ENCODE measurements at places on chromosomes 1 and 21.

- no peak for DNase-seq
Observed at GRCh38 chr1:203934027-203934426, 72.6 kb downstream of the SNRPE start.

- DNase-seq, result no peak
Observed at GRCh38 chr1:15156807-15157380, 3.3 kb downstream of the TMEM51 start.

DNA sequence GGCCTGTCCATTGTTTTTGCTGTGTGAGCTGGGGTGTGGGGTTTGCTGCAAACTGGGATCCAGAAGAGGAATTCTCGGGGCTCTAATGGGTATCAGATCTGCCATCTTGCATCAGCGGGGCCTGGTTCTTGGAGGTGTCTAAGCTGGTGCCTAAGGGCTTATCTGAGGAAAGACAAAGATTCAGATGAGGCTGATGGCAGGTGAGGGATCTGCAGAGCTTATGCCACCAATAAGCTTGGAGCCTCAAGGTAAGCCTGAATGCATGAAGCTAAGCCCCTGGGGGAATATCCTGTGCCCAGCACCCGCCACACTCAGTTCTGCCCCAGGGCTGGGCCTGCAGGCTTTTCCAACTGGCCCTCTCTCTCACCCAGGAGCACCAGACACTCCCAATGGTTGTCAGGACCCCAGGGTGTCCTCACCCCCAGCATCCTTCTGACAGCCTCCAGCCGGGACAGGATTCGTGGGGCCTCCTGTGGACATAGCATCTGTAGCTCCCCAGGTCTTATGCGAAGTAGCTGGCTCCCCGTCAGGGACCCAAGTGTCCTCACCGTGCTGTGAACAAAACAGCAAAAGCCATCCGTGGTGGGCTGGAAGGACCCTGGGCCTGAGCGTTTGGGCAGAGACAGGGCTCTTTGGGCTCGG, 9.5 kb upstream of the GSTM3 start:
- no peak for DNase-seq

DNA sequence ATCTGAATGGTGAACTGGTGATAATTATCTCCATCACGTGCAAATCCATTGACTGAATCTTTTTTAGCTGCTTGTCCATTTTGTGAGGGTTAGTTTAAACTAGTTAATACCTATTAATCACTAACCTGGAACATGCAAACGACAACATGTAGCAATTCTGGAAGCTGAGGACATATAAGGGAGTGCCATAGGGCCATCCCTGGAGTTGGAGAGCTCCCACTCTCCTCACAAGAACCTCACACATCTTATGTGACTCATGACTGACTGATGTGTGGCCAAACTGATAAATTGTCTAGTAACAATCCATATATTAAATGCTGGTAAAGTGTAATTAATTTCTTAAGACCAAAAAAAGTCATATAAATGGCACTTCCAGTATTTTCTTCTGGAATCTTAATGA, 62.9 kb upstream of the HOOK1 start:
- DNase-seq, result no peak

GRCh38 chr1:9723068-9723805, 71.7 kb downstream of the PIK3CD start:
- DNase-seq, result no peak

GRCh38 chr21:34983680-34984086, 65.4 kb downstream of the RUNX1 start:
- no peak for DNase-seq

DNA sequence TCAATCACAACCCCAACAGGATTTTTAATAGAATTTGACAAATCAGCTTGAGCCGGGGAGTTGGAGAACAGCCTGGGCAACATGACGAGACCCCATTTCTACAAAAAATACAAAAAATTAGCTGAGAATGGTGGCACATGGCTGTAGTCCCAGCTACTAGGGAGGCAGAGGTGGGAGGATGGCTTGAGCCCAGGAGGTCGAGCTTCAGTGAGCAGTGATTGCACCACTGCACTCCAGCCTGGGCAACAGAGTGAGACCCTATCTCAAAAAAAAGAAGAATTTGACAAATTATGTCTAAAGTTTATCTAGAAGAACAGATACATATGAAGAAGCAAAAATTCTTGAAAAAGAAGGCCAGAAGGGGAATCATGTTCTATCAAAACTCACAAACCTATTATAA, 43.2 kb downstream of the FRRS1 start:
- DNase-seq, result no peak

- DNase-seq, result no peak
Observed at GRCh38 chr21:44089001-44089911, 17.9 kb upstream of the PWP2 start.

- no peak for DNase-seq
Observed at GRCh38 chr1:145955436-145955835, 2.4 kb downstream of the LIX1L start.

DNA sequence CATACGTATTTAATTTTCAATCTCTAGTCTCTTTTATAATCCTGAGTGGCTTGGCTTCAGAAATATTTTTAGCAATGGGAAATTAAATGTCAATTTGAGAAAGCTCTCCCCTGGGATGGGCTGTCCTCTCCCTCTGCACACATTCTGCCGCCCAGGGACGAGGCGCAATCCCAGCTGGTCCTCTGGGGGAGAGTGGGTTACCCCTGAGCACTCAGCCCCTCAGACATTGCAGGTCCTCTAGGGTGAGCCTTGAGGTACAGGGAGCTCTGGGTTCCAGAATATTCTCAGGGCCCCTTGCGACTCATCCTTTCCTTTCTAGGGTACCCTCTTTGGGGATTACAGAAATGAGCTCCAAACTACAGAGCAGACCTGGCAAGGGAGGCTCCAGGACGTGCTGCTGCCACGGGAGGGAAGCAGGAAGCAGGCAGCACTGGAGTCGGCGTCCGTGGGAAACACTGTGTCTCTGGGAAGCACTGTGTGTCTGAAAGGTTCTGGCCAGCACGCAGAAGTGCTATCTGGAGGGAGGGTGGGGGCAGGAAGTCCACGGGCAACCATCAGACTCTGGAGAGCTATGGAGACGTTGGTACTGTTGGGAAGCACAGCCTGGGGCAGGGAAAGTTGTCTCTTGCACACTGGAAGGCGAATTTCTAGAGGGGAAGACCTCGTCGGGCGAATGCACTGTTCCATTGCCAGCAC, 343.3 kb upstream of the VAMP3 start:
- no peak for DNase-seq

Measured in erythroblast (primary cell).